ENCODE measurements at places on chromosomes 1 and 21.

DNA sequence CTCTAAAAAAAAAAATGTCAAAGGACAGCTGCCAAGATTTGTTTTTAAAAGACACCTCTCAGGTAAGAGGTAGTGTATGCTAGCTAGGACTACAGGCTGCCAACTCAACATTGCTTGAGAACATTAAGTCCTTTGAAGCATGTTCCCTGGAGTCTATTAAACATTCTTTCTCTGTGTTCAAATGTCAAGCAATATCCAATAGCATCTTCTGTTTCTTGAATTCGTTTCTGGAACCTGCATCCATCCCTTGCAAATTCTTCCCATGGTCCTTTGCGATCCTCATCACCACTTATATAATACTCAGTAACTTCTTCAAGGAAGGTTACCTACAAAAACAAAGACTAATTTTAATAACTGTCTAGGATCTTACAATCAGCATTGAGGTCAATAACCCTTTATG lies 5.6 kb downstream of the PPP1R15B start:
- no peak for DNase-seq

- no peak for DNase-seq
These were observed 30.0 kb downstream of the IRF2BP2 start for GRCh38 chr1:234579967-234580366.

DNA sequence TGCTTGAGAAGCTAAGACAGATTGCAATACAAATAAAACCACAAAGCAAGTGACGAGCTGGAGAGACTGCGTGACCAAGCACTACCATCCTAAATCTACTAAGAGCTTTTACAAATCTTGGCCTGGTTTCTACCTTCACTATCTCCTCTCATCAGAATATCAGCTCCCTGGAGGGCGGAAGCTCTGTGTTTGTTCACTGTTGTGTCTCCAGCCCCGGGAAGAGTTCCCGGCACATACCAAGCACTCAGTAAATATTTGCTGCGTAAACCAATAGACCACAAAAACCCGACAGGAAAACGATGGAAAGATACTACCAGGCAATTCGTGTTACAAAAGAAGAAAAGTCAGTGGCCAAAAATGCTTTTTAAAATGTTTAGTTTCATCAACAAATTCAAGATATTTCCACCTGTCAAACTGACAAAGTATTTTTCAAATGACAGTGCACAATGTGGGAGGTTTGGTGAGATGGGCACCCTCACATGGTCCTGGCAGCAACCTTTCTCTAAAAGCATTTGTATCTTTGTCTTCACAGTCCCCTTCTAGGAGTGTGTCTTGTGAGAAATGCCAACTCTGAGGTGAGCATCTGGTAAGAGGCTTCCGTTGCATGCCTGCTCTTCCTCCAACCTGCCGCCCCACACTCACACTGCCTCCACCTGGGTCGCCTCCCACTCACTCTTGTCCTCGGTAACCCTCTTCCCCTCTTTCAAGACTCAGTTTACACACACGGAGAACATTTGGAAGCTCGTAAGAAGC lies 34.7 kb downstream of the SLC1A7 start:
- peak; percentile 67 for DNase-seq

DNA sequence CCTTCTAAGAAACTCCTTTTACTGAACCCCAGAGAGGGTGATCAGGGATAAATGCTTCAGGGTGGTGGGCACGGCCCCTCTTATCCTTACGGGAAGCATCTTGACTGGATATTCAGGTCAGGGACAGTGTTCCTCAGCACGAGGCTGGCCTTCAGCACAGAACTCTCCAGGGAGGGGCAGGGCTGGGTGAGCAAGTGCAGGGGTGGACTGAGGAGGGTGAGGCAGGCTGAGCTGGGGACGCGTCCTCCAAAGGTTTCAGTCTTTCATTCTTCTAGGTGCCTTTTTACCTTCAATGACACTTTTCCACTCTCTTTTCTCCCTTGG lies 52.3 kb downstream of the RASSF5 start:
- no peak for DNase-seq

- peak; percentile 23 for DNase-seq
These were observed 21.8 kb upstream of the LRRC53 start for GRCh38 chr1:74534241-74534640.

GRCh38 chr21:44896561-44897286 lies 23.2 kb upstream of the PTTG1IP start:
- no peak for DNase-seq

GRCh38 chr1:208362011-208362410 lies 117.8 kb upstream of the PLXNA2 start:
- no peak for DNase-seq

DNA sequence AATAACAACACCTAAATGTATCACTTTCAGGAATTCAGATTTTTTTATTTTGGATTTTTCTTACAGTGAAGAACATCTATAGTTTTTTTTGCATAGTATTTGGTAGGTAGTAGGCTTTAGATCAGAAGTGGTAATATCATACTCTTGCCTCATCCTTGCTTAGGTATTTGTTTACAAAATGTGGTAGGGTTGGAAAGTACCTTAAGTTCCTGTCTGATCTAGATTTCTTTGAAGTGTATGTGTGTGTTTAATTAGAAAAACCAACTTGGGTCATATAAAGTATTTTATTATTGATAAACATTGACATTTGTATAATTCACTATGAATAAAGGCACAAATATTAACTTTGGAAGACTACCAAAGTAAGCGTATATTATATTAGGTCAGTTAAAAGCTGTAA lies 85.3 kb upstream of the GPR88 start:
- DNase-seq, result no peak

All from fibroblast of mammary gland (primary cell).